ENCODE measurements at places on chromosomes 2 and 18.

- no peak for DNase-seq
Observed at GRCh38 chr18:48818329-48819254, 132.2 kb downstream of the SMAD7 start.

GRCh38 chr2:134846213-134846612 is 7.8 kb downstream of the ACMSD start:
- DNase-seq = no peak

GRCh38 chr2:8378016-8378810 is 303.6 kb upstream of the ID2 start:
- DNase-seq = no peak

DNA sequence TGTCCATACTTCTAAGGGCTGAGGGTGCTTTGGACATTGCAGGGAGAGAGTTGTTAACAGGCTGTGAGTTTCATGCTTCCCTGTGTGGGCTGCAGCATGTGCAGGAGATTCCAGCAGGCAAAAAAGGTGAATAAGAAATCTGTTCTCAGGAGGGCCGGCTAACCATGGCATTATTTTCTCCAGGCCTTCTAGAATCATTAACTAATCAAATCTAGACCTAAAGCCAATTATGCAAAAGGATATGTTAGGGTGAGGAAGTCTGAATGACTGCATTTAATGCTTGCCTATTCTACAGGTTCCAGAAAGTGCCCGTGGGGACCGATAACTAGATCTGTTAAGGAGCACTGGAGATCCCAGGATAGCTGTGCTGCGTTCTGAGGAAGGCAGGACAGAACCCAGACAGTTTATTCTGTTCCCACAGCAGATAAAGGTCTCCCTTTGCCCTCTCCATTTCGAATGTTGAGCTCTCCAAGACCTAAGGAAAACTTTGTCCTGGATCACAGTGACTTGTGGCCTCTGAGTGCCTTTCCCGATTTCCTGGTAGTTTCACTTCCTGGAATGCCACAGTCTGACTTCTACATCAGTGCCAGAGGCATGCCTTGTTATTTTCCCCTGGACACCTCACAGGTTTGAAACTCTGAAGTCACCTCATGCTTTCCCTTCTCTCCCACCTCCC is 50.0 kb upstream of the ZFP36L2 start:
- DNase-seq = no peak

DNA sequence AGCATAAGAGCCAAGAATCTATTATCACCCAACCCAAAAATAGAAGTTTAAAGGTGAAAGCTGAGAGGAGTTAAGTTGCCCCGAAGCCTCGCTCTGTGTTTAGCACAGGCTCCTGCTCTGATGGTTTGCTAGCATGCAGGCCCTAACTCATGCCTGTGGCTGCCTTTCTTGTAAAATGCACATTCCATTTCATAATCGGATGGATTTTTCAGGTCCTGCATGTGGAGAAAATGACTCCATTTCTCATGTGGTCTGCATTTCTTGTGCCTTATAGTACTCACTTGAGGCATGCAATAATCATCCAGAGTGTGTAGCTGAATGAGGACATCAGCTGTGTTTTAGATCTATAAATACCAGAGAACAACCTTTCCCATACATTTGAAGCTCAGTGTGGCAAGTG is 381.8 kb downstream of the CPS1 start:
- no peak for DNase-seq

GRCh38 chr18:26532367-26533340 is 15.7 kb downstream of the KCTD1 start:
- DNase-seq = no peak

DNA sequence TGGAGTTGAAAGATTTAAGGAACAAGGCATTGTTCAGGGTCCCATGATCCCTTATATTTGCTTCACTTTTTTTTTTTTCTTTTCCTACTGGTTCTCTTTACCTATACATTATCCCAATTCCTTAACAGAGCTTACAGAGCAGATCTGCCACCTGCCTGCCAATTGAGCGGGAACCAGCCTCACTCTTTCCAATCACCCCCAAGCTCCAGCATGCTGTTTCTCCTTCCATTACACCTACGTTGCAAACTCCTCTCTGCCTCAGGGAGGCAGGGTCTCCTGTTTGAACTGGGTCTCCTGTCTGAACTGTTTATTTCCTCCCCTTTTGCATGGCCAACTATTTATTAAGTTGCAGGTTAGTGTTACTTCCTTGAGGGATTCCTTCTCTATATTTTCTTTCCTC is 77.2 kb upstream of the SLC38A11 start:
- DNase-seq = no peak

DNA sequence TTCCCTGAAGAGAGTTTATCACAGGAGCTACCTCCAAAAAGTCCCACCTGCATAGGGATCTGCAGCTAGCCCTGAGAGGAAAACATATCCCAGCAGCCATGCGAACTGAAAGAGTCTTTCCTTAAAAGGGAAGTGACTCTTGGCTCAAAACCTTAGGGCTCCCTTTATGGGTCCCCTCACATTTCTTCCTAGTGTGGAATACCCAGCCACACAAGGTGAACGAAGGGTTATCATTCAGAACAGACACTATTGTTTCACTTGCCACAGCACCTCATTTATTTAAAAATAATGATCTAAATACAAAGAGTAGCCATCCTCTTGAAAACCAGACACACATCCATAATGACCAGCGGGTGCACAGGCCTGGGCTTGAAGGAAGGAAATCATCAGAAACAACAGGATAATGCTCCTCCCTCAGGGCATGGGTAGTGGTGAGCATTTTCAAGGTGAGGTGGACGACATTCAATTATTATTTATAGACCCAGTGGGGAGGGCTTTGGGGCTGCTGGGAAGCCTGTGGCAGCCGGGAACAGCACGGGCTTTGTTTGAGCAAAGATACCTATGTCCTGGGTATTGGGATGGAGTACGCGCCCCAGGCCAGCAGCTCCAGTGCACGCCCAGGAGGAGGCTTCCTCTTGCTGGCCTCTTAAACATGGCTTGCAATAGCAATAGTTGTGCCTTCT is 119.0 kb upstream of the ITGA6 start:
- DNase-seq = no peak

GRCh38 chr2:113986762-113987290 is 96.9 kb downstream of the ACTR3 start:
- DNase-seq = no peak

- DNase-seq = no peak
Observed at GRCh38 chr2:57376985-57377384, 669.6 kb upstream of the VRK2 start.

GRCh38 chr2:27746325-27746724 is 25.2 kb upstream of the MRPL33 start:
- no peak for DNase-seq

- DNase-seq = no peak
Observed at GRCh38 chr2:145302451-145302850, 782.5 kb upstream of the ZEB2 start.

Data from esophagus squamous epithelium (tissue), 5 donors.